NCI-H2029 (cell line): ENCODE measurements at places on chromosomes 12 and 14.

DNA sequence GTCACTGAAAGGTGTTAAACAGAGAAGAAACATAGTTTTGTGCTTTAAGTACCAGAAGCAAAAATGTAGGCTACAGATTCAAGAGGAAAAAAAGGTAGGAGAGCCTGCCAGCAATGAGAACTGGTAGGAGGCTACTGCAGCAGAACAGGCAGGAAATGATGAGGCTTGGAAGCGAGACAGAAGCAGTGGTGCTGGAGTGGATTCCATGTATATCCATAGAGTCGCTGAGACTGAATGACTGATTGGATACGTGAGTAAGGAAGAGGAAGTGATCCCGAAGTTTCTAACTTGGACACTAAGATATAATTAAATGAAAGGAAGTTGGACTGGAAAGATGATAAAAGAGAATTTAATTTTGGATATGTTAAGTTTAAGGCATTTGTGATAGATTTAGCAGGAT lies 45.0 kb upstream of the CCDC91 start:
- no peak for DNase-seq

GRCh38 chr14:81559385-81559784 lies 25.7 kb upstream of the SEL1L start:
- DNase-seq = no peak

GRCh38 chr14:34075042-34075744 lies 124.3 kb upstream of the EGLN3 start:
- no peak for DNase-seq

GRCh38 chr12:30989754-30990153 lies 63.2 kb downstream of the TSPAN11 start:
- peak; percentile 82 for DNase-seq

DNA sequence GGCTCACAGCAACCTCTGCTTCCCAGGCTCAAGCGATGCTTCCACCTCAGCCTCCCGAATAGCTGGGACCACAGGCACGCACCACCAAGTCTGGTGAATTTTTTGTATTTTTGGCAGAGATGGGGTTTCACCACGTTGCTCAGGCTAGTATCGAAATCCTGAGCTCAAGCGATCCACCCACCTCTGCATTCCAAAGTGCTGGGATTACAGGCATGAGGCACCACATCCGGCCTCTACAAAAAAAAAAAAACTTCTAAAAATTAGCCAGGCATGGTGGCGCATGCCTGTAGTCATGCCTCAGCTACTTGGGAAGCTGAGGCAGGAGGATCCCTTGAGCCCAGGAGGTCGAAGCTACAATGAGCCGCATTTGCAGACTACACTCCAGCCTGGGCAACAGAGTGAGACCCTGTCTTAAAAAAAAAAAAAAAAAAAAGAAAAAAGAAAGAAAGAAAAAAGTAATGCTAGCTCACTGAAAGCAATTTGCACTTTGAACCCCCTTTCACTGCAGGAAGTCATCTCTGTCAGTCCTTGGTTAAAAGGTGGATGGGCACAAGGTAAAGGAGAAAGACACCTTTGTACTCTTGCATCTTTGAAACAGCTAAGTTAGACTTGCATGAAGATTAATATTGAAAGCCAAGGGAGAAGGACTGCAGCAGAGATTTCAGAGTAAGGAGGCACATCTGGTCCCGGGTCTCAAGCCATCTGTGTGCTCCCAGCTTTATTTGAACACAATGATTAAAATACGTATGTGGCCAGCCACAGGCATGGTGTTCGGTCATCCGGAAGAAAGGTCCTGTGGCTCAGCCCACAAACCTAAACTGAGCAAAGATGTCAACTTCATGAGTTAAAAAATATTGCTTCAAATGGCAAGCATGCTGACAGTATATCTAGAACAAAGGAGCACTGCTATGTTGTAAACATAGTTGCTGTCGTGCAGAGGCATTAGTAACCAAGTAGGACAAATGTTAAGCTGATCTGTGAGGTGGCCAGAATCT lies 103.8 kb upstream of the HMGA2 start:
- DNase-seq = no peak

DNA sequence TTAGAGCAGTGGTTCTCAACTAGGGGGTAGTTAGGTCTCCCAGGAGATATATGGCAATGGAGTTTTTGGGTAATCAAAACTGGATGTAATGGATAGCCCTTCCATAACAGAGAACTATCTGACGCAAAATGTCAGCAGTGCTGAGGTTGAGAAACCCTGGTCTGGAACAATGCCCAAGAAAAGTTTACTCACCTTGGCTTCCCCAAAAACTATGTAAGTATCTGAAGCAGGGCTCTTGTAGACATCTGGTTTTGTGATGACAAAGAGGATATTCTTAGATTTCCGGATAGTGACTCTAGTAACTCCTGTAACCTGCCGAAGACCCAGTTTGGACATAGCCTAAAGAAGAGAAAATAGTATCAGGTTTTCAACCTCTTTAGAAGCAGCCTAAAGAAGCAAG lies 11.8 kb downstream of the NACA start:
- DNase-seq = no peak

GRCh38 chr12:58416236-58416635 lies 474.9 kb downstream of the ATP23 start:
- DNase-seq = no peak
